ENCODE measurements at places on chromosomes 3 and 15.

GRCh38 chr3:135788146-135788545 is 177.4 kb upstream of the PPP2R3A start:
- DNase-seq: no peak

- DNase-seq: no peak
Observed at GRCh38 chr3:139109271-139109670, 64.6 kb upstream of the PRR23C start.

GRCh38 chr3:118199044-118199443 is 835.6 kb downstream of the IGSF11 start:
- no peak for DNase-seq

- no peak for DNase-seq
Observed at GRCh38 chr3:171778493-171778892, 31.8 kb downstream of the PLD1 start.

- no peak for DNase-seq
Observed at GRCh38 chr3:25855266-25855784, 65.4 kb downstream of the OXSM start.

- no peak for DNase-seq
Observed at GRCh38 chr3:124884474-124885101, 2.6 kb downstream of the ITGB5 start.

DNA sequence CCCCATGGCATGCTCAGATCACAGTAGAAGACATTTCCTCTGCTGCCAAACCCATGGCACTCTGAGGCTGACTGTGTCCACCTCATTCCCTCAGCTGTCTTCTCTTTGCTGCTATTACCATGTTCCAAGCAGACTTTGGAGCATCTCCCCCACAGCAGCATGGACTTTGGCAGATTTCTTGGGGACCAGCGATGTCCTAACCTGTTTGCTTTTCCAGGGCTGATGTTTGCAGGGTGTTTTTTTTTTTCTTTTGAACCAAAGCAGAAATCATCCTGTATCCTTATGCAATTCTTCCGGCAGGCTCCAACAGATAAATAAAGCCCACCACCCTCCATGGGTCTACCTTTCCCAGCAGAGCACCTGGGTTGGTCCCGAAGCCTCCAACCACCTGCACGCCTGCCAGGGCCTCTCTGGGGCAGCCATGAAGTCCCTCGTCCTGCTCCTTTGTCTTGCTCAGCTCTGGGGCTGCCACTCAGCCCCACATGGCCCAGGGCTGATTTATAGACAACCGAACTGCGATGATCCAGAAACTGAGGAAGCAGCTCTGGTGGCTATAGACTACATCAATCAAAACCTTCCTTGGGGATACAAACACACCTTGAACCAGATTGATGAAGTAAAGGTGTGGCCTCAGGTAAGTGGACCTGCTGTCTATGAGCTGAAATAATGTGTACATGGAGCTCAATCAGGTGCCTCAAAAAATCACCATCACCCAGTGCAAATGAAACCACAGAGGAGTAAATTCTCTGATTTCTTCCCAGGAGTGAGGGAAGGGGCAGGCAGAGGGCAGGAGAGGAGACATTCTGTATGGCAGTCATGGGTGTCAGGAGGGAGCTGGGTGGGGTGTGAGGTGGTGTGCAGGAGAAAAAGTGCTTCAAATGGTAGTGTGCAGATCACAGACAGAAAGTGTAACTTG is at the start of gene AHSG:
TSS of gene AHSG (plus strand) at position 340 of the 916 bp plus-strand sequence. CDS start at position 422, 82 bp downstream.
- no peak for DNase-seq

- DNase-seq: no peak
Observed at GRCh38 chr3:47260605-47261004, 22.0 kb downstream of the KIF9 start.

GRCh38 chr3:124707656-124708062 is 22.6 kb upstream of the UMPS start:
- DNase-seq: no peak

DNA sequence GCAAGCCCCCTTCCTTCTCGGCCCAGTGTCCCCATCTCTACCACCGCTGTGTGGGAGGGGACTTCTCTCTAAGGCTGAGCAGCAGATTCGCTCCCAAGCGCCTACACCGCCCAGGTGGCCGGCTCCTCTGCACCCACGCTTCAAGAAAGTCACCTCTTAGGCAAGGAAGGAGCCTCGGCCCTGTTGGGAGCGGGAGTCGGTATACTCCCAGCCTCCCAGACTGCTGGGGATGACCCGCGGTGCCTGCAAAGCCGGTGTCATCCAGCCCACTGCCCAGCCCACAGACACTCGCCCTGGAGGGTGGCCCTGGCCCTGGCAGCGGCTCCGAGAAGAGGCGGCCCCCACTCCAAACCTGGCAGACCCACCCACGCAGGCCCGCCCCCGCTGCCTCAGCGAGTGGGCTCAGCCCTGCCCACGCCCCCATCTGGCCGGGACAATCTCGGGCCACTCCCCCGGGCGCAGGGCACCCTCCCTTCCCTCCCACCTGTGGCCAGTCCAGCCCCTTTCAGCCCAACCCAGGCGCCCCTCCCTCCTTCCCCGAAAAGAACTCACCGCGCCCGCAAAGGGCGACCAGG is 396 bp downstream of the CHRNB4 start:
- no peak for DNase-seq

GRCh38 chr3:126495786-126496185 is 20.1 kb upstream of the ZXDC start:
- DNase-seq: no peak

GRCh38 chr3:4731543-4732111 is 238.5 kb downstream of the ITPR1 start:
- DNase-seq: no peak

GRCh38 chr3:164235289-164236028 is 842.8 kb downstream of the SI start:
- DNase-seq: no peak

DNA sequence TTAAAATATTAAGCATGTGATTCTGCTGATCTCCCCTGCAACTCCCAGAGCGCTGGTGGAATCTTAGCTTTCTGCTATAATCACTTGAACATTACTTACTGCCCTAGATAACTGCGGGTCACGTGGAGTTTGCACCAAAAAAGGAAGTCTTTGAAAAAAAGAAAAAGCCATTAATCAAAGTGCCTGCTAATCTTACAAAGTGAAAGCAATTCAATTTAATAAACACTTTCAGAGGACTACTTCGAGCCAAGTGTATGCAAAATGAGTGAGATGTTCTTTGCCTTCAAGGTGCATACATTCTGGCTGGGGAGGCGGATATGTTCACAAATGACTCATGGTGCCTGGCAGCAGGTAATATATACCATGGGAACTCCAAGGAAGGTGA is 109.9 kb upstream of the GAP43 start:
- no peak for DNase-seq

DNA sequence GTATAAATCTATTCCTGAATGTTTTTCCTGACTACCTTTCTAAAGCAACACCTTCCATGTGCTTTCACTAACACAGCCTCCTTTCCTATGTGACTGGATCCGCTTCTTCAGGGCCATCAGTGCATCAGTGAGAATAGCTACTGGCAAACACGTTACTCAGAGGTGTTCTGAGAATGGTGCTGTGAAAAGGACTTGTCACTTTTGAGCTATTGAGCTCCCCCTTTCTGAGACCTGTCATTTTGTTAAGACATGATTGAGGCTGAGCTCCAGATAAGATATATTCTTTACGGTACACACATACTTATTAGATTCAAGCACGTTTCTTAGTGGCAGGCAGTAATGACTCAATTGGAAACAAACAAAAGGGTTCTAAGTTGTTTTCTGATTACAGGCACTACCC is 45.0 kb upstream of the ADCY5 start:
- no peak for DNase-seq

GRCh38 chr3:114052216-114052615 is 4.1 kb downstream of the CCDC191 start:
- no peak for DNase-seq

GRCh38 chr3:26418553-26418952 is 204.0 kb upstream of the LRRC3B start:
- no peak for DNase-seq

- DNase-seq: no peak
Observed at GRCh38 chr15:87492321-87492720, 764.2 kb downstream of the NTRK3 start.

DNA sequence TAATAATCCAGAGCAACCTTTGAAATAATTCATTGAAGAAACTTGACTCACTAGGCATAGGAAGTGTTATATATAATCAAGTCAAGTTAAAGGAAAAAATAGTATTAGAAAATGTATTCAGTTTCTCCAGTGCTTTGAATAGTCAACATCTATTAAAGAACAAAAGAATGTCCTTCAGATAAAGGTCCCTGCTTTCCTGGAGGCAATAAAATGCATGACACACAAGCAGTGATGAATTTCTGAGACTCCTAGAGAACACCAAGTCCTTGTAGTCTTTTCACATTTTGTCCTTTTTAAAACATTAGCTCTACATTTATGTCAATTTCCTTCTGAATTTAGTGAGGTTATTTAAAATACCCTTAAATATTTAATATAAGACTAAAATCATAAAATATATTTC is 695.5 kb downstream of the EPHA3 start:
- DNase-seq: no peak

DNA sequence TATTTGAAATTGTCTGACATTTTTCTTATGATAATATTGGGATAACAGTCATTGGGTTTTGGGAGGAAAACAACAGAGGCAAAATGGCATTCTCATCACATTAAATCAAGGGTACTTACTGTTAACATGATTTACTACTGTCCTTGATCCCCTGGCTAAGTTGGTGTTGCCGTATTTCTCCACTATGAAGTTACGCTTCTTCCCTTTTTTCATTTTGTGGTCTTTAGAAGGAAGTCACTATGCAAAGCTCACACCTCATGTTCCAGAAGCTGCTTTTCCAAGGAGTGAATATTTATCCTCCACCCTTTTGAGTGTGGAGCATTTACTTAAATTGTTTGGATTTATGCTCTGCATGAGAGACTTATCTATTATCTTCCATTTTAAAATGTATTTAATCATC is 63.7 kb downstream of the ALCAM start:
- no peak for DNase-seq

- no peak for DNase-seq
Observed at GRCh38 chr15:77824361-77825251, 191.9 kb upstream of the LINGO1 start.

DNA sequence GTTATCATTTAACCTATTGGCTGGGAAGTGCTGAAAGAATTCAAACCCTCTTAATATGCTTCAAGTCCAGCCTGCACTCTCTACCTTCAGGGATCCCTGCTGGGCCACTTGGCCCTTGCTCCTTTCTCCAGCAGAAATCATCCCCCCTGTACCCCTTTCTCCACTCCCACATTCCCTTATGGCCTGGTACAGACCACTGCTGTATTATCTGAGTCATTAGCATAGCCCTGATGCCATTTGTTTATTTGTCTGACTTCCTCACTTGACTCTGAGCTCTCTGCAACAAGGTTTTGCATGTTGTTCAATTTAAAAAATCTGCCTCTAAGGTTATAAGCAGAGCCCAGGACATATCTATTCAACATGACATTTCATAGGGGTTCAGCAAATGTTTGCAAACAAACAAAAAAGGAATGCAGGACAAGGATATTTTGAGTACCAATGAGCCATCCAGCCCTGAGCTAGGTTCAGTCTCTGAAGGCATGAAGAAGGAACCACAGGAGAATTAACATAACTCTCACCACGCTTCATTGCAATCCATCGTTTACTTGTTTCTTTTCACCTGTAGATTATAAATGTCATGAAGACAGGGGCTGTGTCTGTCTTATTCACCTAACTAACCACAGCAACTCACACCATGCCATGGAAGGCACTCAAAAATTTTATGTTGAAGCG is 26.6 kb upstream of the HES1 start:
- DNase-seq: no peak

DNA sequence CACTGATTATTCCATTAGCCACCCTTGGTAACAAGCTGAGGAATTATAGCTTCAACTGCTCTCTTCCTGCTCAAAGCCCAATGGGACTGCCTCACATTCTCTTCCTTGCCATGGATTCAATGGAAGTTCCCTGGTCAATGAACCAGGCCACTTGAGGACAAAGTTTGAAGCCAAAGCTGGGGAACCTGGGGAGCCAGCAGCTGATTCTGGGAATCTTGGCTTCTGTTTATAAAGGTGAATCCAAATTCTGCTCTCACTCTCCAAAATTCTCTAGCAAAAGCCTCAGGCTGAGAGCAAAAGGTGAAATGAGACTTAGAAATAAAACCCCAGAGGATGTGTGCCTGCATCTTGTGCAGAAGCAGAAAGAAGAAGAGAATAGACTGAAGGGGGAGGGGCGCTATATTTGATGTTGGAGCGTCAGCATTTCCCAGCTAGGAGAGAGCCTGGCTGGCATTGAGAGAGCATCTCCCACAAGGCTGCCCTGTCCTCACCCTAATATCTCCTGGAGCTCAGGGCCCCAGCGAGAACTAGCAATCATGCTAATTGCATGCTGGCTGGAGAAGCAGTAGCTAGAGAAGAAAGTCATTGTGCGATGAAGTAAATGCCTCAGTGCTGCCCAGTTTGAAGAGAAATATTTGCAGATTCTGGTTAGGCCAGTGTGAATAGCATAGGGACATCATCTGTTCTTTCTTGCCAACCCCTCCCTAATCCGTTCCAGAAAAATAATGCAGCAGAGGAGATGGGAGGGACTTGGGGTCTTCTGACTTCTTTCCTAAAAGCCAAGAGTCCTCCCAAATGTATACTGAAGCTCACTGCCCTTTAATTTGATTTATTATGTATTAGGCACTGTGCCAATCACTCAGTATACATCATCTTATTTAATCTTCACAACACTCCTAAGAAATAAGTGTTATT is 34.9 kb upstream of the GAP43 start:
- no peak for DNase-seq

DNA sequence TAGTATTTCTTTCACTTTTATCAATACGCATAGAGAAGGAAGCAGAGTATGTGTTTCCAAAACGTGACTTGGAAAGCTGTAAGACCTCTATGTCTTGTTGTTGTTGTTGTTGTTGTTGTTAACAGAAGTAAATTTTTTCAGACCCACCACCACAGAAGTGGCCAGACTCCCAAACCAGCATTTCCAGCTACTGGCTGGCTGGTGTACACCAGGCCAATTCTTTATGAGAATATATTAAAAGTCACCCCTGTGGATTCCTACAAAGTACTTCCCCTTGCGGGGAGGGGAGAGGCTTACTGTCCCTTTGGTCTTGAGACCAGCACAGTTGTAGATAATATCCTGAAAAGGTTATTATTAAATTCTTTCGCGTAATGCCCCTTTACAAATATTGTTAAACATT is 1.6 kb upstream of the FOXP1 start:
- DNase-seq: no peak

DNA sequence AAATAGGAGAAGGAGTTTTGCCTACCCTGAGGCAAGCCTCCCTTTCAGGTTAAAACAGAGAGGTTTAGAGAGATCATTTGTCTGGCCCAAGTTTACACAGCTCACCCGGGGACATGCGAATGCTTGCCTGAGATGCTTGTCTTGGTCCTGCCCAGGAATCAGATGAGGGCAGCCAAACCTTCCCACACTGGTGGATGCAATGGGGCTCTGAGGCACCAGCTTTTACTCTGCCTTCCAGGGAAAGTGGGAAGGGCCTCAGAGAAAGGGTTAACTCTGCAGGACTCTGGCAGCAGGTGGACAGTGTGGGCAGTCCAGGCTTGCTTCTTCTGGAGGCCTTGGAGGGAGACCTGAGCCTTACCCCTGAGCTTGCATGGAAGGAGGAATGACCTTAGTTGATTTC is 90.0 kb downstream of the LRRK1 start:
- DNase-seq: no peak
